ENCODE measurements at places on chromosomes 3 and 15. TPM values are rescaled to one million over a fixed set of nuclear protein-coding genes. Genes with fewer than 3 reads are reported as not detected.

MAPKAPK3 gene
- 23.4 TPM for total RNA-seq

TRA2B gene
- total RNA-seq = 120 TPM

PTH1R gene
- 5.2 TPM for total RNA-seq

SCN5A gene
- total RNA-seq = 2.3 TPM

SEMA7A gene
- 26.7 TPM for total RNA-seq

ZXDC gene
- 21.6 TPM for total RNA-seq

ECT2 gene
- 16.4 TPM for total RNA-seq

ALDH1A3 gene
- 0.55 TPM for total RNA-seq

AHSG gene
- total RNA-seq = not detected

DNA sequence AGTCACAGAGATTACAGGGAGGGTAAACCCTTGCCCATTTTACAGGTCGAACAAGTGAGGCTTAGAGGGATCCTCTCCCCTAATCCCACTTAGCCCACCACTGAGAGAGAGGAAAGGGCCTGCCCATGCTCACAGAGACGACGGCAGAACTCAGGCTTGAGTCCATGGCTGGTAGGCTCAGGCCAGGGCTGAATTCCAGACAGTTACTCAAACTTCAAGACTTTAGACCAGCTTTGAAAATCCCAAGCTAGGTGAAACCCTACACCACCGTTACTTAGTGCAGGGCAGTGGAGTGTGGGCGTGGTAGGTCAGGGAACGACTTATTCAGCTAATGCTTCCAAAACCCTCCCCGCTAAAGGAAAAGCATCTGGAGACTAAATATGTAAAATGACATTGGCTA, 16.4 kb downstream of the GRIP2 start:
- no peak for DNase-seq

- peak; percentile 98 for DNase-seq
Measured at GRCh38 chr15:81312790-81313543, 11.0 kb downstream of the STARD5 start.

GRCh38 chr15:56496635-56497034, 31.7 kb upstream of the MNS1 start:
- peak; percentile 63 for DNase-seq

DNA sequence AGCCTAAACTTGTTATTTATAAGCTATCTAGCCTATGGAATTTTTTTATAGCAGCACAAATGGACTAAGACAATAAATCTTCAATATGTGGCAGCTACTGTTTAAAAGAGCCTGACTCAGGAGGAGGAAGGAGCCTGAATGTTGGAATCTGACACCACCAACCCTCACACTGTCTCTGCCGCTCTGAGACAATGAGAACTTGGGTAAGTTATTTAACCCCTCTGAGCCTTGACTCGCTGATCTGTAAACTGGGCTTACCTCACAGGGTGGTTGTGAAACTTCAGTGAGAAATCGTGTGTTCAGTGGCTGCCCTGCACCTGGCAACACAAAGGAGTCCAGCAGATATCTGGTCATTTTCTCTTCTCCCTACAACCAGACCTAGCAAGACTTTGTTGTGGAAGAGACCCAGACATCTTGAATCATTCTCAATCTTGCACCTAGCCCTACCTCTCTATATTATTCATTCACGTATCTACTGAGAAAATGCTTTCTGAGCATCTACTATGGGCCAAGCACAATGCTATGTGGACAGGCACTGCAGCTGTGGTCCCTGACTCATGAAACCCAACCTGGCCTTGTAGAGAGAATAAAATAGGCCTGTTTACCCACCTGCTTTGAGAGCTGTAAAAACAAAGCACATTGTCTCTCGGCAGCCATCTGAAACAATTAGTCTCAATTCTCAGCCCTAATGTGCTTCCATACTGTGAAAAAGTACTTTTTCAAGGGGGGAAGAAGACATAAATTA, 81.9 kb upstream of the SLC25A36 start:
- DNase-seq = no peak

GRCh38 chr3:42690766-42691680, 5.7 kb downstream of the KLHL40 start:
- DNase-seq = no peak

- no peak for DNase-seq
Measured at GRCh38 chr15:80274996-80275395, 23.0 kb upstream of the CTXND1 start.

DNA sequence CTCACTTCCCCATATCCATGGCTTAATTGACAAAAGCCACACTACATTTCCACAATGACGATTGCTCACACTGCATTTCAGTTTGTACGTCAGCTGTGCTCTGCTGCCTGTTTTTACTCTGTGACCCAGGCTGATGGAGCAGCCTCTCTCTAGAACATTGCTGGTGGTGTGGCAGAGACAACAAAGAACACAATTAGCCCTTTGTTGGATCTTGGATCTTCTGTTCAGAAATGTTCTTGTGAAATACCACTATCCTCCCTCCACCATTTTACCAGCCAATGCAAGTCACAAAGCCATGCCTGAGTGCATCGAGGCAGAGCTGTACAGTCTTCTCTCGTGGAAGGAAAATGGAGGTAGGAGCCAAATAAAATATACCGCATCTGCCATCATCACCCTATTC, 56.9 kb upstream of the TBC1D5 start:
- DNase-seq = no peak

- DNase-seq = no peak
Measured at GRCh38 chr3:63951492-63952247, 39.5 kb upstream of the SCAANT1 start.

DNA sequence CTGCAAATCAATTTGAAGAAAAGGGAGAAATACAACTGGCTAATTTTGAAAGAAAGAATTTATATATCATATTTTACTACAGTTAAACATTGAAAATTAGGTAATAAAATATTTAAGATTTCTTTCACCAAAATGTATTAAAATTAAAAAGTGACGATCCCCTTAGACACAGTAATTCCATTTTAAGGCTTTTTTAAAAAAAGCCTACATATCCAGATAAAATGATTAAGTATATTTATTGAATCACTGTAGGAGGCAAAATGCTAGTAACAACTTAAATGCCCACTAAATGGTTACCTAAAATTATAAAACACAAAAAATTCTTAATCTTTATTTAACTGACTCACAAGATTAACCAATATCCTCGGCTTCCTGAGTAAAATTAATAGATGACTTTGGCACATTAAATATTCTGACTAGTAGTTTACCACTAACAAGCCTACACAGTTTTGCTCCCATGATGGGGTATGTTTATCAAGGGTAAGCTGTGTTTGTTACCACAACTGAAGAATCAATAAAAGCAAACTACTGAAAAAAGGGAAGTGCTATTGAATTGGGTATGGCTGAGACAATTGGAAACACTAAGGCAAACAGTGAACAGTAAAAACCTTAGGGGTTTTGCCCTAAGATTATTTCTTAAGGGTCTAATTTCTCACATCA, 28.4 kb downstream of the ANKRD28 start:
- peak; percentile 50 for DNase-seq

DNA sequence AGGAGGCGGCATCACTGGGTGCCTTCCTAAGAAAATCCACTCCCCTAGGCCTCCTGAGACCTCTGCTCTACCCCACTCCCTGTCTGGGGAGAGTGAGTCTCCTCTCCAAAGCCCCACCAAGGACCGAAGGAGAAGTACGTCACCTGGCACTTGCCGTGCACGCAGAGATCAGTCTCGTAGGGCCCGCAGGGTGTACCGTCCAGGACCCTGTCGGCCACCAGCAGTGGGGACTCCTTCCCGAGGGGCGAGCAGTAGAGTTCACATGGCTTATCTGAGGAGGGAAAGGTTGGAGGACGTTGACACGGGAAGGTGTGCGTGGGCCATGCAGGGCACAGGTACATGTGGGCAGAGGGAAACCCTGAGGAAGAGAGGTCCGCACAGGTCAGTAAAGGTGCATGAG, 232.9 kb downstream of the ADAMTS17 start:
- no peak for DNase-seq

DNA sequence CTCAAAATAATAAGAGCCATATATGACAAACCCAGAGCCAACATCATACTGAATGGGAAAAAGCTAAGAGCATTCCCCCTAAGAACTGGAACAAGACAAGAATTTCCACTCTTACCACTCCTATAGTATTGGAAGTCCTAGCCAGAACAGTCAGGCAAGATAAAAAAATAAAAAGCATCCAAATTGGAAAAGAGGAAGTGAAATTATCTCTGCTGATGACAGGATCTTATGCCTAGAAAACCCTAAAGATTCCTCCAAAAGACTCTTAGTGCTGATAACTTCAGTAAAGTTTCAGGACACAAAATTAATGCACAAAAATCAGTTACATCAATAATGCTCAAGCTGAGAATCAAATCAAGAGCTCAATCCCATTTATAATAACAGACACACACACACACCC, 45.9 kb upstream of the SLC2A2 start:
- no peak for DNase-seq

GRCh38 chr3:13951184-13951583, 71.3 kb upstream of the WNT7A start:
- DNase-seq = no peak

DNA sequence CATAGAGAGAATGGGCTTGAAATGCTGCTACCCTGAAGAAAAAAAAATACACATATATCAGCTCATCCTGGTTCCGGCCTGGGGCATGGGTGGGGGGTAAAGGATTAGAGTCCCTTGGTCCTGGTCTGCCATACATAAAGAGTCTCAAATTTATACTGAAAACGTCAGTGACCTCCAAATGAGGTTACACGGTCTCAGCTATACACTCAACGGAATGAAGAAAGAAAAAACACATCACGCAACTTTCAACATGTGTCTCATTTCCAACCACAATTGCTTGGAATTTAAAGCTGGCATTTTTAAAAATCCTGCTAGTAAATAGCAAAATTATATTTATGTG, 612.8 kb downstream of the MCTP2 start:
- no peak for DNase-seq

- DNase-seq = no peak
Measured at GRCh38 chr3:111303760-111304159, 232.1 kb downstream of the NECTIN3 start.

DNA sequence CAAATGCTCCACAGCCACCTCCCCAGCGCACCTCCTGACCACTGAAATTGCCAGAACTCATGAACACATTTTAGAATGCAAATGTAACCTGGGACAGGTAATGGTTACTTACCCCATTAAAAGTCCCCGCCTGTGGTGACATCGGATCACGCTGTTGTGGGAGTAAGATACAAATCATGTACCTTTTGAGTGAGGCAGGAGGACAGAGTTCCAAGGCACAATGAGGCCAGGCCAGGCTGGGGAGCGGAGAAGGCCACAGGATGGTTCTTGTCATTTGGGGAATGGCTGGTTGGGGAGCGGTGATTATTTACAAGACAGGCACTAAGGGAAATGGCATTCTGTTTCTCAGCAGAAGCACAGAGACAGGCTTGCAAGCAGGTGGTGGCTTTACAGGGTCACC, 490.0 kb downstream of the EDEM1 start:
- DNase-seq = no peak

- no peak for DNase-seq
Measured at GRCh38 chr3:175003590-175003989, 144.5 kb downstream of the NAALADL2 start.

DNA sequence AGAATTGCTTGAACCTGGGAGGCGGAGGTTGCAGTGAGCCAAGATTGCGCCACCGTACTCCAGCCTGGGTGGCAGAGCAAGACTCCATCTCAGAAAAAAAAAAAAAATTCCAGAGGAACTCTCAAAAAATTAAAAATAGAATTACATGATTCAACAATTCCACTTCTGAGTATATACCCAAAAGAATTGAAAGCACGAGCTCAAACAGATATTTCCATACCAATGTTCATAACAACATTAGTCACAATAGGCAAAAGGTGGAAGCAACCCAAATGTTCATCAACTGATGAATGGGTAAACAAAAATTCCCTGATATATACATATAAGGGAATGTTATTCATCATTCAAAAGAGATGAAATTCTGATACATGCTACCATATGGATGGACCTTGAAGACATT, 16.9 kb upstream of the MORF4L1 start:
- DNase-seq = peak; percentile 55

GRCh38 chr3:195054311-195054710, 216.6 kb downstream of the XXYLT1 start:
- DNase-seq = no peak

DNA sequence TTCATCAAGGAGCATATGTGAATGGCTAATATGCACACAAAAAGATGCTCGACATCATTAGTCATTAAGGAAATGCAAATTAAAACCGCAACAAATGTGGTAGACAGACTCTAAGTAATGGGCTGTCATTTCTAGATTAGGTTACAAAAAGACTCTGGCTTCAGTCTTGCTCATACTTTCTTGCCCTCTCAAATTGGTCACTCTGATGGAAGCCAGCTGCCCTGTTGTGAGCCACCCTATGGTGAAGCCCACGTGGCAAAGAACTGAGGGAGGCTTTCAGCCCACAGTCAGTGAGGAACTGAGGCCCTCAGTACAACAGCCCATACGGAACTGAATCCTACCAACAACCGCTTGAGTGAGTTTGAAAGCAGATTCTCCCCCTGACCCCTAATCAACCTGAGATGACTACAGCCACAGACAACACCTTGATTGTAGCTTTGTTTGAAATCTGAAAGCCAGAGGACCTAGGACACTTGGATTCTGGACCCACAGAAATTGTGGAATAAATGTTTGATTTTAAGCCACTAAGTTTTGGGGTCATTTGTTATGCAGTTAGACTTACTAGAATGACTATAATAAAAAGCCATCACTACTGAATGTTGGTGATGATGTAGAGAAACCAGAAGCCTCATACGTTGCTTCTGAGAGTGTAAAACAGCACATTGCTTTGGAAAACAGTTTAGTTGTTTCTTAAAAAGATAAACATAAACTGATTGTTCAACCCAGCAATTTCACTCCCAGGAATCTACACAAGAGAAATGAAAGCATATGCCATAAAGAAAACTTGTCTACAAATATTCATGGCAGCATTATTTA, 45.7 kb downstream of the EHHADH start:
- peak; percentile 89 for DNase-seq

- peak; percentile 18 for DNase-seq
Measured at GRCh38 chr15:101068961-101069653, 149.9 kb downstream of the LRRK1 start.

DNA sequence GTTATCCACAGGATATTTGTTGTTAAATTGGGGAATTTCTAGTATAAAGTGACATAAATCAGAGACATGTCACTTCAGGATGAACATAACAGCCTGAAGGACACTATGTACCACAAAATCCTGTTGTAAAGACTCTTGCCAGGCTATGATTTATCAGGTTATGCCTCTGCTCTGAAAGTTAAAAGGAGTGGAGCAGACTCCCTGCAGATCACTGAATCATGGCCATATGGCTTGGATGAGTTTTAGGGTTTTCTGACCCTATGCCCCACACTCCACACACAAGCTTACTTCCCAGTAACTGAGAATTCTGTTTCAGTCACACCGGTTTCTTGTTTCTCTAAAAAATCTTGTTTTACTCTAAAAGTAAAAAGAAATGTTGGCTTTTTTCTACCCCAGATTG, 869.4 kb downstream of the NAALADL2 start:
- DNase-seq = no peak

- no peak for DNase-seq
Measured at GRCh38 chr3:98594628-98595324, 1.4 kb upstream of the CPOX start.

- DNase-seq = no peak
Measured at GRCh38 chr15:96374499-96374898, 44.0 kb downstream of the NR2F2 start.
